ENCODE measurements at places on chromosomes 16 and 17.

DNA sequence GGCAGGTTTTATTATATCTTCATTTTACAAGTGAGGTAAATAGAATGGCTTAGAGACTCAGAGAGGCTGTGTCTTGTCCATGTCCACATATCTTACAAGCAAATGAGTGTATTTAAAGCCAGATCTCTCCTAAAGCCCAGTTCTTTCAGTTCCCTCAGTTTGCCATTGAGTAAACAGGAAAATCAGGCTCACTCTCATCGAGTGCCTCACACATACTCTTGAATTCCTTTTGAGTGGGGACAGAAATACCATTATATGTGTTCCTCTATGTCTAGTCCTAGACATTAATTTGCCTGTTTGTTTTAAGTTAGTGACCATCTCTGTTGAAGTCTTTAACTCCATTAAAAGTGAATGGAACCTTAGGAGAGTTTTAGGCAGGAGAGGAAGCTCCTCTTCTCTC is 40.1 kb downstream of the BPTF start:
- no peaks in the 10 kb centered on the region for H3K27me3 ChIP-seq
- no peak overlapping the region for H3K4me3 ChIP-seq
- H3K27ac ChIP-seq = no peak overlapping the region
- peaks cover 18% of the 10 kb centered on the region for H3K4me1 ChIP-seq
- no peaks in the 10 kb centered on the region for H3K36me3 ChIP-seq

- ATAC-seq = no peak
- H3K27me3 ChIP-seq = no peaks in the 10 kb centered on the region
- H3K36me3 ChIP-seq = no peaks in the 10 kb centered on the region
- H3K27ac ChIP-seq = no peak overlapping the region
Observed at GRCh38 chr17:725084-725483, 7.3 kb upstream of the TLCD3A start.

DNA sequence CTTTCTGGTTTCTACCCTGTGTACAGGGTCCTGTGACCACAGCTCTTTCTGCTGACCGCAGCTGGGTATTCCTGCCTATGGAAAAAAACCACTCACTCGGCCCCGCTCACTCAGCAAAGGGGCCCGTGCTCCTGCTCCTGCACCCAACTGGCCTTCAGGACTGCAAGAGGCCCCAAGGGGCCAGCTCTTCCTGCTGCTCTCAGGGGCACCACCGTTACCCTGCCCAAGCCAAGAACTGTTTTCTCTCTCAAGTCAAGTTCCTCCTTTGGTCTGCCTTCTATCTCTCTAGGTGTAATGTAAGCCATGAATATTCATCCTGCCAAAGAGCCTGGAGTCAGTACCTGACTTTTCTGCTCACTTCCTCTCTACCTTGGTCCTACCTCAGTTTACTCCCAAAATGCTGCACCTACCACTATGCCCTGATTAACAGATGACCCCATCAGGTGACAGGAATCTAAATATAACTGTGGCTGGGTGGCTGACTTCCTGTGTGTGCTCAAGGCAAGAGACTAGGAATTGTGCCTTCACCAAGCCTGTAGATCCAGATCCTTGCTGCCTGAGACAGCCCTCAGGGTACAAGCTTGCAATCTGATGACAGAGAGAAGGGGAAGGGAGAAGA is 20.4 kb upstream of the SCIMP start:
- no peak for ATAC-seq
- no peak overlapping the region for H3K4me3 ChIP-seq
- no peak overlapping the region for H3K27ac ChIP-seq

DNA sequence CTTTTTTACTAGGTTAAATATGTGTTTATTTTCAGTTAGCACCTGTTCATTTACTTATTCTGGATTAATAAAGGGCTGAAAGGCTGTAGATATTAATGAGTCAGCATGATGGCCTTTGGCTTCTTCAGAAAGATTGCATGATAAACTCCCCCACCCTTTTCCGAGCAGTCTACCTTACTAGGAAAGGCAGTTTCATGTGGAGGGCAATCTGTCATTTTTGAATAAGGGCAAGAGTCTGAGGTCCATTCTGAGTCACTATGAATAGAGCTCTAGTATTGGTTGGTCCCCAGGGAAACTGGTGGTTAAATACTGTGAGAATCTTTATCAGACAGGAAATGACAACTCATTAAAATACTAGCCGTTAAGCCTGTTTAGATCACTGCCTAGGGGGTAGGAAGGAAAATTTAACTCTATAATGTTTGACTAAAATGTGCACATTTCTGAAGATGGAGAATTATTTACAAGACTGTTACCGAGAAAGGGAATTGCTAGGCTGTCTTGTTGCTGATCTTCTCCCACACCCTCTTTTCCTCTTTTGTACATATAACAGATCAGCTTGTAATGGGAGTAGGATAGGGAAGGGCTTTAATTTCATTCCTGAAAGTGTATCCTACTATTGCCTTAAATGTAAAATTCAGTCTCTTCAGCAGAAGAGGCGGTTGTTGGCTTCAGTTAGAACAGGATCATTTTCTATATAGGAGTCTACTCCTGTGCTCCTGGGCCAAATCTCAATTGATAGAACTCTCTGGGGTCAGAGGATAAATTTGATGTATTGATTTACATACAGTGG is 63.3 kb downstream of the TUBD1 start:
- no peak overlapping the region for H3K4me3 ChIP-seq
- H3K27me3 ChIP-seq = no peaks in the 10 kb centered on the region
- H3K27ac ChIP-seq = peak overlapping the region; percentile 57
- no peaks in the 10 kb centered on the region for H3K36me3 ChIP-seq

DNA sequence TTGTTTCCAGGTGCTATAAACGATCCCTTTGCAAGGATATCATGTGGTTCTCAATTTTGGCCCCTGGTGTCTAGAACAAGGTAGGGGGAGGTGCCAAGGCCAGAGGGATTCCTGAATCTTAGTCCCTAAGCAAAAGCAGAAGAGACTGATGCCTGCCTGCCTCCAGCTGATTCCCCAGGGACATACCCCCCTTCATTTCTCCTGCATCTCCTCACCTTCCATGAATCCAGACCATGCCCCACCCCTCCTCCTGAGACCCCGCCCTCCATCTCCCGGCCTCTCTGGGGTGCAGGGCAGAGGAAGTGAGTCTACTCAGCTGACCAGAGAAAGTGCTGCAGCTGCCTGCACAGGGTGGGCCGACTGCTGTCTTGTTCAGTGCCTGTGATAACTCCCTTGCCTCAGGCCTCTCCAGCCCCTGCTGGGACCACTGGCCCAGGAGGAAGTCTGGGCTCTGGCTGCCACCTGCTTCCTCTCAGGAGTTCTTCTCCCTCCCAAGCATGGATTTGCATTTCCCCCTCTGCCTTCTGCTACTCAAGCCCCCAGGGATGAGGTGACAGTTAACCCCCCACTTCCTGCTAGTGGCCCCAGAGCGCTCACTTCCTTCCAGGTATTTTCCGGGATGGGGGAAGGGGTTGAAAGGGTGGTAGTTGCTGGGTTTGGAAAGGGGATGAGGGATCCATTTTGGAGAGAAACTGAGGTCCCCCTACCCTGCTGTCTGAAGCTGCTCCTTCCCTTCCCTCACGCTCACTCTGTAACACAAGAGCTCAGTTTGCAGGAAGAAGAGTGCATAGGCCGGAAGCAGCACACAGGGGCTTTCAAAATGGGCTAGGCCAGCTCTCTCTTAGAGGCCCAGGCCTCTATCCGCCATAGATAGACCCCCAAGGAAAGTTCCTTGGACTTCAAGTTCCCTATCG is 10.5 kb upstream of the TSPOAP1 start:
- no peaks in the 10 kb centered on the region for H3K36me3 ChIP-seq
- no peak for ATAC-seq
- H3K4me1 ChIP-seq = no peaks in the 10 kb centered on the region
- peak overlapping the region; percentile 80 for H3K27ac ChIP-seq
- peaks cover 8% of the 10 kb centered on the region for H3K27me3 ChIP-seq
- H3K4me3 ChIP-seq = no peak overlapping the region

GRCh38 chr17:71748872-71749271 is 371.9 kb upstream of the SOX9 start:
- peaks cover 7% of the 10 kb centered on the region for H3K27me3 ChIP-seq
- H3K4me3 ChIP-seq = no peak overlapping the region
- no peak overlapping the region for H3K27ac ChIP-seq
- H3K4me1 ChIP-seq = no peaks in the 10 kb centered on the region
- ATAC-seq = no peak
- no peaks in the 10 kb centered on the region for H3K36me3 ChIP-seq

DNA sequence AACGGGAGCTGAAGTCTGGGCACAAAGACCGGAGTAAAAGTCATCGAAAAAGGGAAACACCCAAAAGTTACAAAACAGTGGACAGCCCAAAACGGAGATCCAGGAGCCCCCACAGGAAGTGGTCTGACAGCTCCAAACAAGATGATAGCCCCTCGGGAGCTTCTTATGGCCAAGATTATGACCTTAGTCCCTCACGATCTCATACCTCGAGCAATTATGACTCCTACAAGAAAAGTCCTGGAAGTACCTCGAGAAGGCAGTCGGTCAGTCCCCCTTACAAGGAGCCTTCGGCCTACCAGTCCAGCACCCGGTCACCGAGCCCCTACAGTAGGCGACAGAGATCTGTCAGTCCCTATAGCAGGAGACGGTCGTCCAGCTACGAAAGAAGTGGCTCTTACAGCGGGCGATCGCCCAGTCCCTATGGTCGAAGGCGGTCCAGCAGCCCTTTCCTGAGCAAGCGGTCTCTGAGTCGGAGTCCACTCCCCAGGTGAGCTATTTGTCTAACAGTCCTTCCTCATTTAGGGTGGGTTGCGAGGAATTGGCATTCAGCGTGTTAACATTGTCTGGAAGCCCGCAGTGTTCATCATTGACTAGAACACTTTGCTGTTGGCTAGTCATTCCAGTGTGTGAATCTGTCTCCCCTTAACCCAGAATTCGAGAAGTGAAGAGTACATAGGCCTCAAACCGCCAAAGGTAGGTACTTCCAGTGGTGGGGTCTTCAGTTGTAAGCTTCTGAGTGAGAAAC is 1.5 kb downstream of the CDK12 start:
- no peaks in the 10 kb centered on the region for H3K4me1 ChIP-seq
- H3K27me3 ChIP-seq = no peaks in the 10 kb centered on the region

- no peaks in the 10 kb centered on the region for H3K36me3 ChIP-seq
- H3K4me3 ChIP-seq = no peak overlapping the region
- no peaks in the 10 kb centered on the region for H3K27me3 ChIP-seq
- ATAC-seq = no peak
- no peaks in the 10 kb centered on the region for H3K4me1 ChIP-seq
Observed at GRCh38 chr16:8088820-8089338, 501.4 kb downstream of the TMEM114 start.

GRCh38 chr16:89563639-89564392 is 3.3 kb downstream of the RPL13 start:
- H3K36me3 ChIP-seq = no peaks in the 10 kb centered on the region
- peaks cover 10% of the 10 kb centered on the region for H3K27me3 ChIP-seq
- peaks cover 67% of the 10 kb centered on the region for H3K4me1 ChIP-seq
- H3K4me3 ChIP-seq = no peak overlapping the region

DNA sequence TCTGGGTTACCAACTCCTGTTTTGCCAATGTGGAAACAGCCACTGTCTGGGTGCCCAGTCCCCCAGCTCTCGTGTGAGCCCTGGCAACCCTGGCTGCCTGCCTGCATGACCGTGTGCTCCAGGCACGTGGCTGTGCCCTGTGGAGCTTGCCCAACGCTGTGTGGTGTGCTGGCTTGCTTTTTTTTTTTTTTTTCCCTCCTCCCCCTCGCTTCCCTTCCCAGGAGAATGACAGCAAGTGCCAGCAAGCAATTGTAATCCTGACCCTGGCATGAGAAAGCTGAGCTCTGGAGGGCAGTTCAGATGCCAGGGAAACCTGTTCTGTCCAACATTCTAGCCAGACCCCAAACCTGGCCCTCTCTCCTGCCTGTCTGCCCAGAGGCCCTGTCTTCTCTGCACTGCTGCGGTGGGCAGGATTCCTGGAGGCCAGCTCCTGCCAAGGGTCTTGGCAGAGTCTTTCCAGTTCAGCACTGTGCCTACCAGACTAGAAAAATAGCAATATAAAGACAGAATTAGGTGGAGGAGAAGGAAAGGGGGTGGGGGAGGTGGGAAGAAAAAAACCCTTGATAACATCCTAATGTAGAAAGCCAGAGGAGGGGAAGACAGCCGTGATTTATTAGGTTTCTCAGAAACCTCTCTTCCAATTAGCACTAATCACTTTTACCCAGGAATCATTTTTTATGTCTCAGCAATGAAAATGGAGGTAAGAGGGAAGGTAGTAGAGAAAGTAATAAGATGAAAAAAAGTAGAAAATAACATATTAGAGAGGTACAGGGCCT is 9.0 kb downstream of the HLF start:
- peak overlapping the region; percentile 91 for H3K27ac ChIP-seq
- H3K36me3 ChIP-seq = peaks cover 8% of the 10 kb centered on the region
- ATAC-seq = peak; percentile 88
- peaks cover 46% of the 10 kb centered on the region for H3K4me1 ChIP-seq
- no peaks in the 10 kb centered on the region for H3K27me3 ChIP-seq

- no peak for ATAC-seq
- peaks cover 12% of the 10 kb centered on the region for H3K27me3 ChIP-seq
- no peaks in the 10 kb centered on the region for H3K4me1 ChIP-seq
- H3K27ac ChIP-seq = no peak overlapping the region
- H3K36me3 ChIP-seq = no peaks in the 10 kb centered on the region
Observed at GRCh38 chr16:9593440-9593839, 502.0 kb downstream of the HAPSTR1 start.

DNA sequence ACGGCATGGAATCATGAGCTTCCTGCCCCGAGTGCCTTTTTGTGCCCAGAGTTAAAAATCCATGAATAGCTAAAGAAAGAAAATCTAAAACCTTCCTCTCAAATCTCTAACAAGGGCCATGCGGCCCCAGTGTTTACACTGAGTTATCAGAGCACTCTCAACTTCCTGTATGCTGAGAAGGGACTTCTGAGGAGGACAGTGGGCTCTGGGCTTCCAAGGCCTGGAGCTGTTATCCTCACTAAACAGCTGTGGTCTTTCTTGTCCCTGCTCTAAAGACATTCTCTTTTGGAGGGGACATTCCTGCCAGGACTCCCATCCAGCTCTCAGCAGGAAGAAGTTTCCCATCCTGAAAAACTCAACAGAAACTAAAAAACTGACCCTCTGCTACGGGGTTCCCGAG is 135.6 kb downstream of the AATF start:
- no peak overlapping the region for H3K4me3 ChIP-seq
- ATAC-seq = no peak
- H3K27ac ChIP-seq = no peak overlapping the region
- H3K27me3 ChIP-seq = no peaks in the 10 kb centered on the region
- no peaks in the 10 kb centered on the region for H3K4me1 ChIP-seq
- peaks cover 49% of the 10 kb centered on the region for H3K36me3 ChIP-seq

GRCh38 chr16:69130461-69130860 is 1.9 kb downstream of the CHTF8 start:
- no peak for ATAC-seq
- no peaks in the 10 kb centered on the region for H3K27me3 ChIP-seq
- peak overlapping the region; percentile 96 for H3K27ac ChIP-seq
